HepG2 (cell line): ENCODE measurements at places on chromosomes 7 and 10.
A peak's percentile ranks its signal among the peaks of the same experiment; 100 is the strongest.

DNA sequence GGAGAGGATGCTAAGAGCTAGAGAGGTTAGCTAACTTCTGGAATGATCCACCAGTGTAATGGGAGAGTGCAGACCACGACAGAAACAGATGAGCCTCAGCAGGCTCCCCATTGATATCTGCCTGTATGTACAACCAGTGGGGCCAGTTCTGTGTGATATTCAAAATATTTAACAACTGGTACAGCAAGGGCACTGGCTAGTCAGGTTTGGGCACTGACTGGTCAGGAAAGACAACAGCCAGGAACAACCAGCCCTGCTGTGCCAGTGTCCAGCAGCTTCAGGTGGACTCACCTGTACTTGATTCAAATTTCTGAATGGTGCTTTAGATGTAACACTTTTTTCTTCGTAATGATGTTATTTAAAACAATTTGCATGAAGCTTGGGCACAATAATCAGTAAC lies 5.9 kb upstream of the TRIL start:
- DNase-seq, result no peak

GRCh38 chr10:43878386-43878785 lies 229.7 kb upstream of the ZNF32 start:
- DNase-seq, result no peak

GRCh38 chr10:6202098-6202683 lies 541 bp upstream of the PFKFB3 start:
- no peak for DNase-seq

- DNase-seq, result peak; percentile 44
These were observed 29.7 kb downstream of the VIM start for GRCh38 chr10:17257466-17258321.

- no peak for DNase-seq
These were observed 10.6 kb downstream of the PDE6C start for GRCh38 chr10:93622942-93623341.

DNA sequence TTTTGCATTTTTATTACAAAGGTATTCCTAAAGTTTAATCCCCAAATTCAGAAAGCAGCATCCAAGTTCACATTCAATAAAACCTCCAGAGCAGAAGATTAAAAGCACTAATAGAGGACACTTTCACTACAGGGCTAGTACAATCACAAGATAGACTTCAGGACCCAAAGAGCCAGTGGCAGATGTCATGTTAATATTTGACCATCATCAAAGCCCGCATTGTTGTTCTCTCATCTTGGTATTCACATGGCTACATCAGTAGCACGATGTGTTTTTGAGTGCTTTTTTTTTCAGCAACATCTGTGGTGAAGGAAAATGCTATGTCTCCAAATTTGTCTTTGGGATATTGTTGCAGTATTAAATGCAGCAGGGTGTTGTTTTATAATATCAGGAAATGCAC lies 134.3 kb downstream of the ARL4A start:
- peak; percentile 44 for DNase-seq

DNA sequence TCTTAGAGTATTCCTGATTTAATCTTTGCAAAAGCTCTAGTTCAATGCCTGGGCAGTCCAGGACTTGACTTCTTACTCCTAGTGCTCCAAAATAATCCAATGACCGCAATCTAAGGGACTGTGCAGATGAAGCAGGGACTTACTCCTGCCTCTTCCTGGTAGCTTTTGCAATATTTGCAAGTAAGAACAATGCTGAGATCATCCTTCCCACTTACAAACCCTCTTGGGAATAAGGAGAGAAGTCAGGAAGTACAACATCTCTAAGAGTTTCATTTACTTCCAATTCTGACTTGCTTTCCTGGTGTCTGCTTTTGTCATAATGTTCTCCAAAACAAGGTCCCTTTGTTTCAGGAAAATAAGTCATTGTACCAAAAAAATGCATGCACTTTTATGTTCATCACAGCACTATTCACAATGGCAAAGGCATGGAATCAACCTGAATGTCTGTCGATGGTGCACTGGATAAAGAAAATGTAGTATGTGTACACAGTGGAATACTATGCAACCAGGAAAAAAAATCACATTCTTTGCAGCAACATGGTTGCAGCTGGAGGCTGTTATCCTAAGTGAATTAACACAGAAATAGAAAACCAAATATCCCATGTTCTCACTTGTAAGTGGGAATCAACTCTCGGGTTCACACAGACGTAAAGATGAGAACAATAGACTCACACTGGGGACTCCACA lies 7.1 kb upstream of the KCNMA1 start:
- DNase-seq, result no peak

DNA sequence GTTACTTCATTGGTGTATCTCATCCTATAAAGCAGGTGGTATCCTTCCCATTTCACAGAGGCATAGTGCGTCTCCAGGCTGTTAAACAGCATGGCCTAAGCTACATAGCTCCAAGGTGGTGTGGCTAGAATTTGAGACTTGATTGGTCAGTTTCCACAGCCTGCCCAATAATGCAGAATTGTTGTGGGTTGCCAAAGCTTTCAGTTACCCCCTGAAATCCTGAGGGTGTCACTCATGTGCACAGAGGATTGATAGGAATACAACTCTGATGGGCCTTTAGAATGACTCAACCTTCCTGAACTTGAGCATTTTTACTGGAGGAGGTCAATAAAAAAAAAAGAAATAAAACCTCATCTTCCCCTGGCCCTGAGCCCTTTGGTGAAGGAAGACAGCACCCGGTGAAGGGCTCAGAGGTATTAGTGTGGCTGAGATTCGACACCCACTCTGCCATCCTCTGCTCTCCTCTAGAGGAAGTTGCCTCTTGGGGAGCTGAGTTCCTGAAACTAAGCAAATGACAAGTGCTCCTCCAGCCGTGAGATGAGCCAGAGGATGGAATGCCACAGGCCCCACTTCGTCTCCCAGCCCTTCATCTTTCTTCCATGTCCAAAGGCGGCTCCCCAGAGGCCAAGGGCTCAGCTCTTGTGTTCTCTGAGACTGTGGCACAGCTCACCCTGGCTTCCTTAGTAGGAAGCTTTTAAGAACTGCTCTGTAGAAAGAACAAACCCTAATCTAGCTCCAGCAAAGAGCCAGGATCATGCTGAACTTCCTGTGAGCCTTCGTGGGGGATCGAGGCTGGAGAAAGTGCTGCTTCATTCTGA lies 1.0 kb downstream of the ACSL5 start:
- DNase-seq, result peak; percentile 59

DNA sequence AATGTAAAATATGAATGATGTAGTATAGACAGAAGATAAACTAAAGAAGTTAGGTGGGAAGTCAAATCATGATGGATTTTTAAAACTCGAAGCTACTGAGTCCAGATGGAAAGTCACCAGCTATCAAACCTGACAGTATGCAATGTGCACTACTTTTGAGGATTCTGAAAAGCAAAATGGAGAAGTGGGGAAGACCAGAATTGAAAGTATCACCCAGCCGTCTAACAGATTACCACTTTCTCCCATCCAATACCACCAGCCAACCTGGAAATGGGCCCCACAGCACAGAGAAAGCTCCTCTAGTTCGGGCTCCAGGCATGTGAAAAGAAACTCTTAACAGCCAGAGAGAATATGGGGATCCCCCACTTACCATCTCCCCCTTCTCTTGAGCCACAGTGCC lies 67.9 kb upstream of the SRRM3 start:
- DNase-seq, result no peak

GRCh38 chr7:34059136-34059828 lies 153.9 kb downstream of the BMPER start:
- no peak for DNase-seq

DNA sequence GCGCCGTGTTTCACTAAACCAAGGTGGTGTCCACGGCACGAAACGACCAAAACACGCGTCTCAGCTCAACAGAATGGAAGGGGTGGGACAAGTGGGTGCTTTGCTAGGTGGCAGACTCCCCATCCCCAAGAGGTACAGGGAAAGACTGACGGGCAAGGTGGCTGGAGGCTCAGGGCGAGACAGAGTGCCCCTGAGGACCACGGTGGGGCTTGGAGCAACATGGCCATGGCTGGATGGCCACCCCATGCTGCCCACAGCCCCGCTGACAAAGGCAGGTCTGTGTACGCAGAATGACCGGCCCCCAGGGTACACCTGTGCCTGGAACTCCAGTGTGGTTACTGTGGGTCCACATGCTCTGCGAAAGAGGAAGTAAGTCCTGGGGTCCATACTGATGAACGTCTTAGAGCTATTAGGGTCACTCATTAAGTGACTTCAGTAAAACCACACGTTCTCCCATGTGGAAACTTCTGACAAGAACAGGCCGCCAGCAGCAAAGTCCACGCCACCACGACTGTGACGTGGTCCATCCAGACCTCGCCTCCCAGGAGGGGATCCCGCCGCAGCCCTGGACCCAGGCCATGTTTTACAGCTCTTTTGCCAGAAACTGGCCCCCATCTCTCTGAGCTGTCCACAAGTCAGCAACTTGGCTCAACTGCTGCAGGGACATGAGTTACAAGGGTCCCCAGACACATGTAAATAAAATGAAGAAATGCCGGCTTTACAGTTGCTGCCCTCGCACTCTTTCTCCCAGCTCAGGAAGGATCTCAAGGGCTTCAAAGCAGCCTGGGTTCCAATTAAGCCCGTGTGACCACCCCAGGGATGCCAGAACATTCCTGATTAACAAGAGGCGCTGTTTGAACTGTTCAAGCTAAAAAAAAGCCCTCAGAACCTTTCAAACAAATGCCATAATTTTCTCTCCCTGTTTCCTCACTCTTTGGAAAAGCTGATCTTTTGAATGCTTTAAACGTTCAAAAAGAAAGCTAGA lies 66.8 kb downstream of the MAD1L1 start:
- DNase-seq, result no peak

- no peak for DNase-seq
These were observed 12.5 kb downstream of the OPALIN start for GRCh38 chr10:96346295-96346694.

DNA sequence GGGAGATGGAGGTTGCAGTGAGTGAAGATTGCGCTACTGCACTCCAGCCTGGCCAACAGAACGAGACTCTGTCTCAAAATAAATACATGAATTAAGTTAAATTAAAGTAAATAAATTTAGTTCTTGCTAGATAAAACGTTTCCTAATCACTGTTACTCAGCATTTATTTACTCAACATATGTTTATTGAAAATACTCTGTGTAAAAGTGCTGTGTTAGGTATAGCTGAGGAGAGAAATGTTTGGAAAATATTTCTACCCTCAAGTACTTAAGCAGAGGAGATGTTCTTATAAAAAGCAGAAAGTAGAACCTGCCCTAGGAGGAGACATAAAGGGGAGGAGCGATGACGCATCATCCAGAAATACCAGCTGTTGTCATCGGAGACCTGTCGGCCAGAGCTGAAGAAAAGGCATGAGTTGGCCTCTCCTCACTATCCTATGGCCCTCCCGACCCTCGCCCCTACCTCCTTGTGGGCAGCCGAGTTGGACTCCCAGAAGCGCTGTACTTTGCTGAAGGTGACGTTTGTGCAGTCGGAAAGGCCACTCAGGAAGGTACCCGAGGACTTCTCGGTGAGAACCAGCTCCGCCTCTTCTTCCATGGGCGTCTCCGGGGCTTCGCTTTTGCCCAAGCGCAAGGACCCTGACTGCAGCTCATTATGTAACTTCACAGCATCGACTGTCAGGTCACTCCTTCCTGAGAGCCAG lies 1.1 kb downstream of the RRP12 start:
- peak; percentile 56 for DNase-seq

DNA sequence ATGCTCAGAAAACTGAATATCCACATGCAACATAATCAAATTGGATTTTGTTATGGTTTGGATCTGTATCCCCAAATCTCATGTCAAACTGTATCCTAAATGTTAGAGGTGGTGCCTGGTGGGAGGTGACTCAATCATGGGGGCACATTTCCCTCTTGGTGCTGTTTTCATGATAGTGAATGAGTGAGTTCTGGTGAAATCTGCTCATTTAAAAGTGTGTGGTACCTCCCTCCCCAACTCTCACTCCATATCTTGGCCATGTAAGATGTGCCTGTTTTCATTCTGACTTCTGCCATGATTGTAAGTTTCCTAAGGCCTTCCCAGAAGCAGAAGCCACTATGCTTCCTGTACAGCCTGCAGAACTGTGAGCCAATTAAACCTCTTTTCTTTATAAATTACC lies 239.6 kb upstream of the KLF14 start:
- no peak for DNase-seq

GRCh38 chr7:2105917-2106316 lies 126.8 kb downstream of the MAD1L1 start:
- DNase-seq, result no peak

GRCh38 chr10:124654686-124655085 lies 89.5 kb downstream of the FAM53B start:
- DNase-seq, result no peak

DNA sequence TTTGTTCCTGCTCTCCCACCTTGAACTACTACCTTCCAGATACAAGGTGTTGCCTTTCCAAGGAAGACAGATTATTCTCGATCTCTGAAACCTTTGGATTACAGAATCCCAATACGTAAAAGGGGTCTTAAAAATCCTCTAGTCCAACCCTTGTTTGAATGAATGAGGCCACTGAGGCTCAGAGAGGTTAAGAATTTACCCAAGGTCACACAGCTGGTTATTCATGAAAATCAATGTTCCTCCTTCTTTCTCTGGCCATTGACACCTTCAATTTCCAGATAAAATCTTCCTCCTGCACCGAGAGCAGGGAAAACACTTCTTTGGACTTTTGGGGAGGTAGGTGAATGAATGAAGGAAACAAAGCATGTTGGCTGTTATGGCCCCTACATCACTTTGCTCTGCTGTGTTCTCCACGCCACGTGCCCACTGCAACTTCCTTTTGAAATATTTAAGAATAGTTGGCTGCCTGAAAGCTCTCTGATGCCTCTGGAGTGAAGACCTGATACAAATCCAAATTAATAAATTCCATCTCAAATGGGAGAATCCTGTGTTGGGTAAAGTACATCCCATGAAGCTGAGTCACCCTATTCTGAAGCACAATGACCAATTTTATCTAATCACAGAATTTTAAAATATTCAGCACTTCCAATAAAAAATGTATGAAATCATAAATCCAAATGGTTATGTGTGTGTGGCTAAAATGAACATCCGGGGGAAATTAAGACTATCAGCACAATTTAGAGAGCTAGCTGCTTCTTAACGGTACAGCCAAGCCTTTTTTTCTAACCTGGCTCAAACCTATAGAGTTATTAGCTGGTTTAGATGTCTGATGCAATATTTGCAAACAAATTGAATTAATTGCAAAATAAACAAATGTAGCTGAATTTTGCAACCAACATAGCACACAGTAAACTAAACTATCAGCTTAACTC lies 7.3 kb downstream of the SVIL start:
- DNase-seq, result no peak

- no peak for DNase-seq
These were observed 52.1 kb downstream of the CAMK1D start for GRCh38 chr10:12401466-12401865.

- DNase-seq, result no peak
These were observed 141.7 kb downstream of the NPY start for GRCh38 chr7:24425664-24426063.

DNA sequence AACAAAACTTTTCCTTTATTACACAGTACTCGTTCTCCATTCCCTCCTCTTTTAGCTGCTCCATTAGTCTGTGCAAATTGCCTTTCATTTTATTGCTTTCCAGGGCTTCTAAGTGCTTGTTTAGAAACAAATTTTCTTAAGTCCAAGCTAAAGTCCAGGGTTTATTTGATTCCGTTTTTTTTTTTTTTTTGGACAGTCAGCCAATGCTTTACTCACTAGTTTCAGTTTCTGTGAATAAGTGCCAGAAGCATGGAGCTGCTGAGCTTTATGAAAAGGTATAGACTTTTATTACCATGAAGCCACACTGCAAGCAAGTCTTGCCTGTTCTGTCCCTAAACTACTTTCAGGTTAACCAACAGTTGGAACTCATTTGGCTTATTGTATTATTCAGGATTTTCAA lies 455.0 kb downstream of the GFRA1 start:
- DNase-seq, result no peak

GRCh38 chr7:127754457-127754856 lies 102.5 kb downstream of the SND1 start:
- no peak for DNase-seq

- DNase-seq, result no peak
These were observed 36.6 kb downstream of the PLPP4 start for GRCh38 chr10:120493411-120494312.
